ENCODE measurements at places on chromosomes 13 and 19.

- no peak for DNase-seq
Observed at GRCh38 chr13:45615501-45616101, at the start of gene ERICH6B. Gene ERICH6B (minus strand): TSS chr13:45615739. CDS start chr13:45597005, 18,734 bp downstream.

GRCh38 chr19:46372901-46373490 is 26.1 kb downstream of the PPP5C start:
- DNase-seq: peak; percentile 47

DNA sequence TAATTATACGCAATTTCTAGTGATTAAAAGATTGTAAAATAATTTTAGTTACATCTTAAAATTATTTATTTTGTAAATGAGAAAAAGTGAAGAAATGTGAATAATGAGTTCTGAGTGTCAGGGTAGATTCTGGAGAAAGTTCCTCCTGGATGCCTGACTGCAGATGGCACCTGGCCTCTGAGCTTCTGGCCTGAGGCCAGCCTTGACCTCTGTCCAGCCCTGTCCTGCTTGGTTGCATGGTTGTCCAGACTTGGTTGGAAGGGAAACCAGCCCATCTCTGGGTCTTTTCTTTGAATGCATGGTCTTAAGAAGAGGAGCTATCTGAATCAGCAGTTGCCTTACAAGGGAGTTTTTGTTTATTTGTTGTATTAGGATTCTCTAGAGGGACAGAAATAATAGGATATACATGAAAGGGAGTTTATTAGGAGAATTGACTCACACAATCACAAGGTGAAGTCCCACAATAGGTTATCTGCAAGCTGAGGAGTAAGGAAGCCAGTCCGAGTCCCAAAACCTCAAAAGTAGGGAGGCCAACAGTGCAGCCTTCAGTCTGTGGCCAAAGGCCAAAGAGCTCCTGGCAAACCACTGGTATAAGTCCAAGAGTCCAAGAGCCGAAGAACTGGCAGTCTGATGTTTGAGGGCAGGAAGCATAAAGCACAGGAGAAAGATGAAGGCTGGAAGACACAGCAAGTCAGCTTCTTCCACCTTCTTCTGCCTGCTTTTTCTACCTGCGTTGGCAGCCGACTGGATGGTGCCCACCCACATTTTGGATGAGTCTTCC is 385.8 kb downstream of the ZNF536 start:
- DNase-seq: no peak

DNA sequence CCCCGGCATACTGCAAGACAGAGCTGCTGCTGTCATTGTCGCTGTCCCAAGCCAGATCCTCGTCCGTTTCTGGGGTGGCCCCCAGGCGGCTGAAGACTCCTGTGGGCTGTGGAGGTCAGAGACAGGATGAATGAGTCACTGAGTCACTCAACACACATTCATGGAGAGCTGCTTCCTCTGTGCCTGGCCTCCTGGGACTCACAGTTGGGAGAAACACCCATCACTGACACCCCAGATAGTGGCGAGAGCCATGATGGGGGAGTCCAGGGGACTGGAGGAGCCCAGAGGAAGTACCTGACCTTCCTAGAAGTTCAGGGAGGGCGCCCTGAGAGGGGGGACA is 26.0 kb downstream of the C19orf47 start:
- DNase-seq: no peak

DNA sequence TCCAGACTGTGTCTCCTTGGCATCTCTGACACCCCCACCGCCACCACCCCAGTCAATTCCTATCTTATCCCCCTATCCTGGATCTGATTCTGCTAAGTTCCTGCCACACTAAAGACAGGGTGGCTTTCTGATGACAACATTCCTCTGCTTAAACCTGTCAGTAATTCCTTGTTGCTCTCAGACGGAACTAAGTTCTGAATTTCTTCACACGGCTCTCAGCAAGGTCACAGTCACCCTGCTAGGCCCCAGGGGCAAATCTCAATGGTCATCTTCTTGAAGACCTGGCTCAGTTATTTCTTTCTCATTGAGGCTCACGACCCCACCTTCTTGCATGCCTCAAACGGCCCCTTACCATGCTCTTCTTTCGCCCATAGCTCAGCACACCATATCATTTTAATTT is 7.6 kb downstream of the ALOX5AP start:
- no peak for DNase-seq

DNA sequence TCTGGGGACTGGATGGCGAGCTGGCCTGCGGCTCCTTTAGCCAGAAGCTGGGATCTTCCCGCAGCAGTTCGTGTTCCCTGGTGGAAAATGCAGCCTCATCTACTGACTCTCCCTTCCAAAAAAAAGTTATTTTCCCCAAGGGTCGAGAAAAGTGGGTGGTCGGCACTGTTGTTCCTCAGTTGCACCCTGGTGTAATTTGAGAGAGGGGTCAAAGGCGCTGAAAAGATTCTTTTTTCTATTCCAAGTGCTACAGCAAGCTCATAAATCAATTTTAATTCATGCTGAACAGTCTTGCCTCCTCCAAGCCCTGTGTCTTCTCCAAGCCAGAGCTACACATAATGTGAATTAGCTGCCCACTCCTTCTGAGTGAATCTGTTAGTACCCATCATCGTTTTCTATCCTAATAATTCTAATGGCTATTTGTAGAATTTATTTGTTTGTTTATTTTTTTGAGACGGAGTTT is 774 bp downstream of the SLC25A15 start:
- DNase-seq: no peak
